ENCODE measurements at places on chromosomes 6 and 20.

- no peak for DNase-seq
Measured at GRCh38 chr6:122995921-122996793, at the start of gene CLVS2. Gene CLVS2 (plus strand): TSS chr6:122996235. CDS start chr6:122997778, 1,543 bp downstream.

- no peak for DNase-seq
Measured at GRCh38 chr6:156872903-156873302, 95.7 kb downstream of the ARID1B start.

DNA sequence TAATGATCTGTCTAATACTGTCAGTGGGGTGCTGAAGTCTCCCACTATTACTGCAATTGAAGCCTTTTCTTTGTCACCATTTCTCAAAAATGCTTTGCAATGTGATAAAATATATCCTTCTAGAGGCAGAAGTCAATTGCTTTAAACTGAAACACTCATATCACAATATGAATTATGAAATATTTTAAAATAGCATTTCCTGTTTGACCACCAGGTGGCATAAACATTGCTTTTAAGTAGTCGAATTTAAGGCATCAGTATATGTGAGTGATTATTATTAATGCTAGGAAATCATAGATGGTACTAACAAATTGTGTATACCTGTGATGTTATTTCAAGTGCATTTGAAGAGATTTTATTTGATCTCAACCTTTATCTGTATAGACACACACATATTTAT, 87.5 kb downstream of the MEI4 start:
- no peak for DNase-seq

- no peak for DNase-seq
Measured at GRCh38 chr20:43188861-43189553, 699 bp downstream of the PTPRT start.

Data from AG04449 (cell line).